ENCODE measurements at places on chromosomes 7 and 10.

DNA sequence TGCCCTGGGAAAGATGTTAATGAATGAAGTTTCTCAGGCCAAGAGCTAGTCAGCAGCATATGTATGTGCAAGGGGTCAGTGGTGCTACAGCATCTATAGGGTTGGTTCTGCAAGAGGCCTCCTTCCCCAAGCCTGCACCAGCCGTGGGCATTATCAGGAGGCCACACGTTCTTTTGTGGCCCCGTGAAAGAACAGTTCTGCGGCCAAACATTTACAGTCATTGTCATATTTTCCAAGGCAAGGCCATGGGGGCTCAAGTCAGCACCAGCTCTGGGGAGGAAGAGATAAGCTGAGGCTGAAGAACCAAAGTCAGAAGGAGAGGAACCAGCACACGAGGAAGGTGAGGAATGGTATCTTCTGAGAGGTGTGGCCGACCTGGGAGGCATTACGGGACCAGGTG lies 54.4 kb upstream of the TMEM72 start:
- DNase-seq, result no peak

GRCh38 chr10:118251791-118252190 lies 90.3 kb downstream of the FAM204A start:
- DNase-seq, result no peak

GRCh38 chr10:100654782-100655325 lies 90.5 kb upstream of the PAX2 start:
- no peak for DNase-seq

DNA sequence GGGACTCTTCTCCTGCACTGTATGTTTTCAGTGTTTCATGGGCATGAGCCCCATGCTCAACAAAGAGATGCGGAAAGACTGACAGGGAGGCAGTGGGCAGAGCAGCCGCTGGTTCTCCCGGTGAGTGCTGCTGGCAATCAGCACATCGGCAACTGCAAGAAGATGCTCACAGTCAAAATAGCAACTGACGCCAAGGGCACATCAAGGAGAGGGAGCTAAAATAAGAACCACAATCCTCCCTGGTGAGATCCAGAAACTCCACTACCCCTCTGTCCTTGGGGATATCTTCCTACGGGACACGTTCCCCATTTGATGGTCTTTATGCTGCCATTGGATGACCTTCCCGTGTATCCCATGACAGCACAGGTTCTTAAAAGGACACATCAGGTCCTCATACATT lies 28.9 kb upstream of the SVIL start:
- DNase-seq, result no peak

GRCh38 chr10:1339396-1339795 lies 283.2 kb downstream of the WDR37 start:
- no peak for DNase-seq

- DNase-seq, result no peak
These were observed 258.7 kb downstream of the AUTS2 start for GRCh38 chr7:69857014-69857413.

GRCh38 chr7:146321301-146321700 lies 204.7 kb downstream of the CNTNAP2 start:
- no peak for DNase-seq

DNA sequence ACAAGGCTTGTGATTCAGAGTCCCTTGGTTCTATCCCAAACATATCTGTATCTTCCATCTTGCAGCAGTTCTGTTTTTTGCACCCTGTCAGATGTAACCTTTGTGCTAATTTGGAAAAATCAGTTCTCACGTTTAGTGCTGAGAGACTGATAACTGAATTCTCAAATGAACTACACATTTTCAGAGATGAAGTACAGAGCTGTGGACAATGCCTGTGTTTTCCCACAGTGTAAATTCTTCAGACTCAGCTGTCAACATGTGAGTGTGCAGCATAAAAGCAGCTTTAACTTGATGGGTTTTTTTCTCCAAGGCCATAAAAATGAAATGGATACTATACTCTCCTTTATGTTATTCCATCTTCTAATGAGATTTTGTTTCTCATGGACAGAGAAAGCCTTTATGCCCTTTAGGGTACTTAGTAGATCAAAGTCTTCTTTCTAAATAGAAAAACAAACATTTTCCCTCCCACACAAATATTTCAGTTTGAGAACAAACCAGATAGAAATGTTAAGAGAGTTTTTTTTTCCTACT lies 150.9 kb downstream of the SEMA3A start:
- DNase-seq, result no peak

- DNase-seq, result no peak
These were observed 119.9 kb downstream of the ADCYAP1R1 start for GRCh38 chr7:31171984-31172383.

- DNase-seq, result no peak
These were observed 45.9 kb upstream of the BTRC start for GRCh38 chr10:101308051-101308450.

DNA sequence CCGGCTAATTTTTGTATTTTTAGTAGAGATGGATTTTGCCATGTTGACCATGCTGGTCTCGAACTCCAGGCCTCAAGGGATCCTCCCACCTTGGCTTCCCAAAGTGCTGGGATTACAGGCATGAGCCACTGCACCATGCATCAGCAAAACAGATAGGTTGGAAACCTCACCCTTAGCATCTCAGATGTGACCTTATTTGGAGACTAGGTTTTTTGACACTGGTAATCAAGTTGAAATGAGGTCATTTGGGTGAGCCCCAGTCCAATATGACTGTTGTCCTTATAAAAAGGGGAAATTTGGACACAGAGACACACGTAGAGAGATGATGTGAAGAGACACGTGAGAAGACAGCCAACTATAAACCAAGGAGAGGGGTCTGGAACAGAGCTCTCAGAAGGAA lies 42.5 kb upstream of the TPST1 start:
- DNase-seq, result no peak

GRCh38 chr7:76381814-76382213 lies 23.0 kb upstream of the YWHAG start:
- DNase-seq, result no peak

DNA sequence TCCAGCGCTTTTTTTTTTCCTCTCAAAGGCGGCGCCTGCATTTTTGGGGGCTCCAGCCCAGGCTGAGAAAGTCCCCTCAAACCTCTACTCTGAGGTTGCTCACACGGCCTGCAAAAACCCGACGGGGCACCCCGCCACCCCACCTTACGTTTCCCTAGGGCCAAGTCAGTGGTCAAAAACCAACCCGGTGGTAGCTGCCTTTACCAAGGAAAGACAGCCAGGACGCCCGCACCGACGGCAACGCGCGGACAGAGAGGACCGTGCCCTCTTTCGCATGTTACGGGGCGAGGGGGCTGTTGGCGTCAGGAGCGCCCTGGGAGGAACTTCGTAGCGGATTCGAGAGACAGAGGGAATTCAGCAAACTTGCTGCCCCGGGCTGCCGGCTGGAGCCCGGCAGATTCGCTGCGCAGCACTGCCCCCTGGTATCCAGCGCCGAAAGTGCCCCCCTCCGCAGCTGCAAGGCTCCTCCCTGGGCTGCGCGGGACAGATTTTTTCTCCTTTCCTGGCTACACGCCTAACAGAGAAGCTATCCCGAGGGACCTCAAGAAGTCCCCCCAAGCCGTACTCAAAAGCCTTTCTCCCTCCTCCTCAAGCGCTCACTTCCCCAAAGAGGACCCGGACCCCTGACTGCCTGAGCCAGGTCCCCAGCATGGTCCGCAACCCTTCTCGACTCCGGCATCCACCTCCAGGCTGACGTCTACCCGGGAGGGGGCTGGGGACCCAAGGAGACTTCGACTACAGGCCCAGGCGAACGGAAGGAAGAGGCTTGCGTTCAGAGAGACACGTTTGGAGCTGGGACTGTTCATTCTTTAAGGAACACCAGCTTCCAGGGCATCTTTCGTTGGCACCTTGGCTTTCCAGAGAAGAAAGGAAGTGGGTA lies 27.7 kb upstream of the VAX1 start:
- no peak for DNase-seq

DNA sequence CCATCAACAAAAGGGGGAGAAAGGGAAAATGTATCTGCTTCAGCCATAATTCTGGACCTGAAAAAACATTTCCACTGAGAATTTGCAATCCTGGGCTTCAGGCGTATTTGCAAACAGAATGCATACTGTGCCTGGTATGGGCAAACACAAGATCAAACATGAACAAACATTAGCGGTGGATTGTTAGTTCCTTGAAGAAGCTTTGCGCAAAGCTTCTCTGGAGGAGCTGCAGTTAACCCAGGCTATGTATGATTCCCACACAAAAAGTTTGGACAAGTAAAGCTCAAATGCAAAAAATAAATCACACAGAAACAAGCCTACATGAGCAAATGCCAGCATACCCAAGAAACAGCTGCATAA lies 20.4 kb upstream of the HILPDA start:
- no peak for DNase-seq

DNA sequence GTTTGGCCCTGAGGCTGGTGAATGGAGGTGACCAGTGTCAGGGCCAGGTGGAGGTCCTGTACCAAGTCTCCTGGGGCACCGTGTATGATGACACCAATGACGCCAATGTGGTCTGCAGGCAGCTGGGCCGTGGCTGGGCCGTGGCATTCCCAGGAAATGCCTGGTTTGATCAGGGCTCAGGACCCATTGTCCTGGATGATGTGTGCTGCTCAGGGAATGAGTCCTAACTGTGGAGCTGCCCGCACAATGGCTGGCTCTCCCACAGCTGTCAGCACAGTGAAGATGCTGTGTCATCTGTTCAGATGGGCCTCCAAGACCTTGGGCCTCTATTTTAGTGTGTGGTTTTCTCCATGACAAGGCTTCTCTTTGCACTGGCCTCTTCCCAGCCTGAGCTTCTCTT lies 64.0 kb downstream of the DMBT1 start:
- no peak for DNase-seq

DNA sequence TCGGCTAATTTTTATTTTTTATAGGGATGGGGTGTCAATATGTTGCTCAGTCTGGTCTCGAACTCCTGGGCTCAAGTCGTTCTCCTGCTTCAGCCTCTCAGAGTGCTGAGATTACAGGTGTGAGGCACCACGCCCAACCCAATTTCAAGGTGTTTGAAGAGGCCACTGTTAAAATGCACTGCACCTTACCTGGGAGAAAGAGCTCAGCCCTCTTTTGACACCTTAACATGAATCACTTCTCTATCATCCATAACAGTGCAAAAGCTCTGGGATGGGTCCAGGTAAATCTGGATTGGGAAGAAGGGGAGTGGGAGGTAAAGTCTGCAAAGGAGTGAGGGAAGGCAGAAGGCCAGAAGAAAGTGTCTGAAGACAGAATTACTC lies 557 bp upstream of the ZNF282 start:
- DNase-seq, result no peak

GRCh38 chr10:110458266-110458920 lies 39.3 kb upstream of the DUSP5 start:
- DNase-seq, result no peak

- no peak for DNase-seq
These were observed 19.4 kb upstream of the SGCE start for GRCh38 chr7:94675356-94675755.

- no peak for DNase-seq
These were observed 15.4 kb upstream of the PRF1 start for GRCh38 chr10:70617798-70618568.

DNA sequence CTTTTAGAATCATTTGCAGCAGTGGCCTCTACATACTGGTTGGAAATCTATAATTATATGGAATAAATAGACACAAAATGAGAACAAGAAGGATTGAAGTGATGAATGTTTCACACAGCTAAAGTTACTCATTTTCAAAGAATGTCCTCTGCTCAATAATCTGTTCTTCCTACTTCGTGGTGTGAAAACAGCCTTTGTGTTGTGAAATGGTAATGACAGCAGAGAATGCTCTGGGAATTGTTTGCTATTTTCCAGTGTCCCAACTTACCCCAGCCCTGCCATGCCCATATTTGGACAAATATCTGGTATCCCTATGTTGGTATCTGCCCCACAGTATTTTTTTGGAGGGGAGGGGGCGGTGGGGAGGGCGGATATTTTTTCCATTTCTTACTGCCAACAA lies 130.4 kb downstream of the GLI3 start:
- DNase-seq, result no peak

DNA sequence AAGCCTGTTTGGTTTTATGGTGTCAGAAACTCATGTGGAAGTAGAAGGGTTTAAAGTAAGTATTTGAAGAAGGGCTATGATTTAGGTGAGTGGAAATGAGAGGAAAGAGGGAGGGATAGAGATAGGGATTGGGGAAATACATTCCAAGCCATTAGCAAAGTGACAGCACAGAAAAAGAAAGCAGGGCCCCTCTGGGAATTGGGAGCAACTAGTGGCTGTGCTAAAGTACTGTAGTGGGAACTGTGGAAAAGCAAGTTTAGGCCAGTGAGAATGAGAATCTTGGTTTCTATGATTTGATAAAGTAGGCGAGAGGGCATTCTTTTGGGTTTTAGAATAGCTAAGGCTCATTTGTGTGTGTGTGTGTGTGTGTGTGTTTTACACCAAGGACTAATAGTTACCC lies 5.0 kb downstream of the PRKG1 start:
- no peak for DNase-seq

GRCh38 chr10:124150189-124150806 lies 56.9 kb upstream of the CHST15 start:
- DNase-seq, result no peak

DNA sequence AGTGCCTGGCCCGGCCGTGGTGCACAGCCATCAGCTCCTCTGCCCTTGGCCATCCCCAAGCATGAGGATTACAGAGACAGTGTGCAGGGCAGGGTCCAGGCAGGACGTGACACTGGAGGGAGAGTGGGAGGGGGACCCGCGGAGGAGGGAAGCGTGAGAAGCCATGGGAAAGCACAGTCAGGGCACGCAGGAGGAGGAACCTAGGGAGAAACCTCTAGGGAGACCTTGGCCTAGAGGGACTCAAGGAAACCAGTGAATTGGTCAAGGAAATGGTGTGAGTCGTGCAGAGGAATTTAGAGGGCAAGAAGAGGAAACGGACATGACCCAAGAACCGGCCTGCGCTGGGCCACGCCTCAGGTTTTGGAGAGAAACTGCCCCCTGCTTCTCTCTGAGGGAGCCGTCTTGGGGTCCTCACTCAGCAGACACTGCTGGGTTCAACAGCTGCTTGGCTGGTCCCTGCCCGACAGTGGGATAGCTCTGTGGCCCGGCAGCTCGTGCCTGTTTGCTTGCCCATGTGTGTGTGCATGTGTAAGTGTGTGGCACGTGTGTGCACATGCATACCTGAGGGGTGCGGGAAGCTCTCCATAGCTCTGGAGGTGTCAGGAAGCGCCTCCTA lies 3.2 kb downstream of the OPN4 start:
- no peak for DNase-seq

DNA sequence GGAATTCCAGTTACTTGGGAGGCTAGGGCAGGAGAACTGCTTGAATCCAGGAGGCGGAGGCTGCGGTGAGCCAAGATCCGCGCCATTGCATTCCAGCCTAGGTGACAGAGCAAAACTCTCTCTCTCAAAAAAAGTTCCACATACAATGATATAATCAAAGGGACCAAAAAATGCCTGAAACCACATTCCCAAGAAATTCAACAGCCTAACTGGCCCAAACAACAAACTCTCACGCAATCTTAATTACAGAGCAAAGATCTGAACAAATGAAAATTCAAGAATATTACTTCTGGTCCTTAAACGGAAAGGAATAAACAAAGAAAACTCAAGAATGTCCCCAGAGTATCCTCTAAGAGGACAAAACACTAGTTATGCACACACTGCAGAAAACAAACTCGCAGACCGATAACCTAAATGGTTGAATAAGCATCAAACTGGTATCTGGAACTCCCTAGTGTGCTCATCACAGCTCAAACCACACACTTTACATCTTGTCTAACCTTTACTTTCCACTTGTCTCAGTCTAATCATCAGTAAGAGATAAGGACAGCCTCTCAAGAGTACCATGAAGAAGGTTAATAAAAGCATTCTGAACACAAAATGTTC lies 3.7 kb downstream of the OGA start:
- DNase-seq, result no peak

GRCh38 chr7:24368161-24368560 lies 84.2 kb downstream of the NPY start:
- no peak for DNase-seq
